ENCODE measurements at places on chromosomes 5 and 9.
A peak's percentile ranks its signal among the peaks of the same experiment; 100 is the strongest.

GRCh38 chr5:122156724-122157325 is 27.5 kb downstream of the ZNF474 start:
- no peak for DNase-seq

DNA sequence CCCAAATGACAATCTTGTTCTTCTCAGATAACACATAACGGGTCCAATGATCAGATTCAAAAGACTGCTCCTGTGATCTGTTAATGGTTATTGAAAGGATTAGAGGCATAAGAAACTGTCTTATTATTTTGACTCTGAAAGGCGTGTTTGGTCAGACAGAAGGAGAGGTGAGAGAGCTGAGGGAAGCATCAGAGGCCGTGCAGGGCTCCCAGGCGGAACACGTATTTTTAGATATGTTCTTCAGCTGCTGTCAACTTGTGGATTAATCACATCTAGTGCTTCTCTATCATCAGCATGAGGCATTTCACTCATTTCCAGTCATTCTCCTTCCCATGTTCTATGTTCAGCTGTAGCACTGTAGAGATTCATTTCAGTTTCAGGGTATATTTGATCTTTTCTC is 199.8 kb downstream of the MAPKAP1 start:
- DNase-seq, result no peak

- DNase-seq, result no peak
Measured at GRCh38 chr9:123364241-123364824, 8.3 kb downstream of the CRB2 start.

DNA sequence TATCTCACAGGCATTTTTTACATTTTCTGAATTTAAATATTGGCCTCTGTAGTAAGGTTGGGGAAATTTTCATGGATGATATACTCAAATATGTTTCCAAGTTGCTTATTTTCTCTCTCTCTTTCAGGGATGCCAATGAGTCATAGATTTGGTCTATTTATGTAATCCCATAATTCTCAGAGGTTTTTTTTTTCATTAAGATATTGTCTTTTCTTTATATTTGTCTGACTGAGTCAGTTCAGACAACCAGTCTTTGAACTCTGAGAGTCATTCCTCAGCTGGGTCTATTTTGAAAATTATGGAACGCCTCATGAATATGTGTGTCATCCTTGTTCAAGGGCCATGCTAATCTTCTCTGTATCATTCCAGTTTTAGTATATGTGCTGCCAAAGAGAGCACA is 223.2 kb downstream of the PCSK1 start:
- no peak for DNase-seq

- peak; percentile 97 for DNase-seq
Measured at GRCh38 chr9:97921959-97922724, at the start of gene TRMO. Gene TRMO (minus strand): TSS chr9:97922500. CDS start chr9:97922493, 7 bp downstream.

DNA sequence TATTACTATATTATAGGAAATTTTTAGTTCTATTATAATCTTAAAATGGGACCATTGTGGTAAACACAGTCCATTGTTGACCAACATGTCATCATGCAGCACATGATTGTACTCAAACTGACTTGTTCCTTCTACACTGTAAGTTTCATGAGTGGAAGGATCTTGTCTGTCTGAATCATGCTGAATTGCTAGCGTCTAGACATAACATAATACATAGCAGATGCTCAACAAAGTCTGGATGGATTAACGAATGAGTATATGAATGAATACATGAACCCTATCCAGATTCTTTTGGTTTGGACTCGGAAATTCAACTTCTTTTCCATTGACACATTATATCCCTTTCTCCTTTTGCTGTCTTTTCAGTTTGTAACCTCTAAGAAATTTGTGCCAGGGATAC is 429.2 kb upstream of the SGCD start:
- DNase-seq, result no peak

GRCh38 chr9:128026255-128026772 is 40.8 kb downstream of the NAIF1 start:
- peak; percentile 84 for DNase-seq

DNA sequence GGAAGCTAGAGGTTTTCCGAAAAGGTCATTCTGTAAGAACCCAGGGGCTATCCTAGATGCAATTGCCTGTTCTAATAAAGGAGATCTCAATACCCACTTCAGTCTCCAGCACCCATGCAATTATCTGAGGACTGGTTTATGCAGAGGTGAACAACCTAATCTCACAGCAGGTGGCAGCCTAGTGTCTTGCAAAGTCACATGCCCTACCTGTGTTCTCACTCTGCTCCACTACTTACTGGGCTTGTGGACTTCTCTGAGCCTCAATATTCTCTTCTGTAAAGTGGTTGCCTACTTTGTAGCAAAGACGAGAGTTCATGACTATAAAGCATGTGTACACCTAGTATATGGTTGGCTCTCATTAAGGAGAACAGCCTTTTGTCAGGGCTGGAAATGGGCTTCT is 21.0 kb upstream of the ALDH1B1 start:
- DNase-seq, result no peak

DNA sequence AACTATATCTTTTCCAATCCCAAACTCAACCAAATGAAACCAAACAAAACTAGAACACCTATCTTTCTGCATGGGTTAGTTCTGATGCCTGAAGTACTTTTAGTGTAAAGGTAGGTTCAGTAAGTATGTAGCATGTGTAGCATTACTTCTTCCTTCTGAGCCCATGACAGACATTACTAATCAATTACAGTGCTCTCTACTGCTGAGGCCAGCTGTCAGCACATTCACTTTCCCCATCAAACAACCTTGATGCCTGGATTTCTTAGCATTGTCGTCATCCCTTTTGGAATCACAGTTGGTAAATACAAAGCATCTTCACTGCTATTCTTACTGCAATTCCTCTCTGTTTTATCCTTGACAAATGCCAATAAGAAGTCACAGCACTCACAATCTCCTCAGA is 103.2 kb downstream of the PTTG1 start:
- no peak for DNase-seq

GRCh38 chr9:26205261-26205660 is 527.0 kb upstream of the TUSC1 start:
- no peak for DNase-seq

GRCh38 chr5:87313216-87313615 is 45.5 kb downstream of the RASA1 start:
- no peak for DNase-seq

All from effector CD4-positive, alpha-beta T cell (primary cell).